Activated CD8-positive, alpha-beta T cell treated with anti-CD3 and anti-CD28 coated beads, Interleukin-2, amount 10 ng/mL, durations not matched to agents 7 days and 5 days (primary cell): ENCODE measurements at places on chromosomes 13 and 19. TPM values are rescaled to one million over a fixed set of nuclear protein-coding genes. Genes with fewer than 3 reads are reported as not detected.

The PGLYRP1 gene
- total RNA-seq: not detected

The CAB39L gene
- total RNA-seq: 2.6 TPM

The EDNRB gene
- not detected for total RNA-seq

The ZNF154 gene
- total RNA-seq: 3.0 TPM

The POMP gene
- total RNA-seq: 90.7 TPM

The POU2F2 gene
- 16.3 TPM for total RNA-seq

The EID2 gene
- total RNA-seq: 19.9 TPM

The PSG1 gene
- not detected for total RNA-seq

The CYSLTR2 gene
- total RNA-seq: 2.9 TPM

The CALM3 gene
- total RNA-seq: 682 TPM

The PCDH17 gene
- not detected for total RNA-seq

The TSSK6 gene
- total RNA-seq: 3.4 TPM

The HSH2D gene
- 84.3 TPM for total RNA-seq
